Mucosa of descending colon (tissue), 3 donors: ENCODE measurements at places on chromosomes 2 and 18. TPM values are rescaled to one million over a fixed set of nuclear protein-coding genes. Genes with fewer than 3 reads are reported as not detected.
A peak's percentile ranks its signal among the peaks of the same experiment; 100 is the strongest.

GRCh38 chr18:52007105-52007504 lies 332.9 kb upstream of the DCC start:
- no peak for DNase-seq

- DNase-seq: no peak
These were observed 217.8 kb upstream of the ATP5MC3 start for GRCh38 chr2:175399326-175399725.

CXCR1 gene
- 0.27 TPM for total RNA-seq

- no peak for DNase-seq
These were observed 182.1 kb downstream of the ANKRD30B start for GRCh38 chr18:14930076-14930475.

- DNase-seq: peak; percentile 6
These were observed 166.8 kb downstream of the DYSF start for GRCh38 chr2:71620116-71620515.

GRCh38 chr2:157899125-157899839 lies 23.2 kb upstream of the ACVR1 start:
- DNase-seq: no peak

DNA sequence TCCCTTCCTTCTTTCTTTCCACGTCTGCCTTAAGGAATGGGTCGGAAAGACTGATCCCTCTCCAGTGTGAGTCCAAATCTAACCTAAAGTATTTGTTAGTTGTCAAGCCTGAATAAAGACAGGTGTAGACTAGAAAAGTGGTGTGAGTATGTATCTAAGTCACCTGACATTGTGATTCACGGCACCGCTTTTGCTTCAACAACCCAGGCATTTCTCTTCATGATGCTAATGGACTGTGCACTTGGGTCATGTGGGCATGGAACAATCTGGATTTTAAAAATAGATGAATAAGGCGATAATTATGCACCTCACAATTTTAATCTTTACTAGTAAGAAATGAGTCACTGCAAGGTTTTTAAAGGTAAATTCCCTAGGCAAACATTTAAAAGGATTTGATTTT lies 107.5 kb downstream of the LIPG start:
- no peak for DNase-seq

UGT1A1 gene
- 7.0 TPM for total RNA-seq

- no peak for DNase-seq
These were observed 70.0 kb downstream of the EXOC6B start for GRCh38 chr2:72755647-72756423.

CFAP210 gene
- not detected for total RNA-seq

DNA sequence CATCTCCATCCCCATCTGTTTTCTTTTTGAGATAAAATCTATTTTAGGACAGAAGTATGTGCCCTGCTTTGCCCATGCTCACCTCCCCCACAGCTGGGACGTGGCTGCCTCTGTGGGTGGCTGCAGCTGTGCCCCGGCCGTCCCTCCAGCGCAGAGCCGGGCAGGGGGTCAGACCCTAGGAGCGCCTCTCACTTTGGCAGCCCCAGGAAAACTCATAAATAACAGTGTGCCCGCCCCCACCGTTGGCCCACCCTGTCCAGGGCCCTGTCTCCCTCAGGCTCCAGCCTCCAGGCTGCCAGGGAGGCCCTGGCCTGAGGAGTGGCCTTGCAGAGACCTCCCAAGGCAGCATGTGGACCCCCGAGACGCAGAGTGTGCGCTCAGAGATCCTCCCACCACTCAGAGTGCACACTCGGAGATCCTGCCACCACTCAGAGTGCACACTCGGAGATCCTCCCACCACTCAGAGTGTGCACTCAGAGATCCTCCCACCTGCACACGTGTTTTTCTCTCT lies 178.1 kb downstream of the TWIST2 start:
- no peak for DNase-seq

CRACDL gene
- 17.8 TPM for total RNA-seq
